ENCODE measurements at places on chromosomes 7 and 10.

DNA sequence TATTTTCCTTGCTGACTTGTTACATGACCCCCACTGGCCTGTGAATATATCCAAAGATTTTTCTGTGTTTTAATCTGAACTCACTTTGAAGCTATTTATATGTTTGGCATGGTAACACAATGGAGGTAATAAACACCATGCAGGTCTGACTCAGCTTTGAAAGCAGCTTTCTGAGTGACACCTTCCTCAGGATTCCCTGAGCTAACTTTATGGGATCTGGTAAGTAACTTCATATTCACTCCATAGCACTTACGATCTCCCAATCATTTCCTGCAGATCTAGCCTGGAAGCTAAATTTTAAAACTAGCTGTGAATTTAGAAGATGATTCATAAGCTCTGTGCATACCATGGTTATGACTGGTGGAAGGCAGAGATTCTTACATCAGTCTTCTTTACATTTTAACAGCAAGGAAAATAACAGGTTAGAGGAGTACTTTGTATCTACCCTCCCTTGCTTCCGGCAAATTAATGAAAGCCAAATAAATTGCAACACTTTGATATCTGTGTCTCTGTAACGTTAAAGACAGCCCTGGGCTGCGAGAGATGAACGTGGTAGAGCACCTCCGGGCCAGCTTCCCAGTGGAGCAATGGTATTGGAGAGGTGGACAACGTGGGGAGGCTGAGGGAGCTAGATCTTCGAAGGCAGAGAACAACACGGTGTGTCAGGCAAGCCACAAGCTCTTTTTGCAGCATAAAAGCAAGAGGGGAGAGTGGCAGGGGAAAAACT, 170.2 kb upstream of the KLF14 start:
- no peak for DNase-seq

GRCh38 chr10:109913306-109913892, 9.9 kb downstream of the XPNPEP1 start:
- DNase-seq = no peak

- DNase-seq = no peak
Measured at GRCh38 chr10:121265360-121266123, 332.7 kb downstream of the FGFR2 start.

- no peak for DNase-seq
Measured at GRCh38 chr10:49484486-49485235, 54.3 kb downstream of the ERCC6 start.

DNA sequence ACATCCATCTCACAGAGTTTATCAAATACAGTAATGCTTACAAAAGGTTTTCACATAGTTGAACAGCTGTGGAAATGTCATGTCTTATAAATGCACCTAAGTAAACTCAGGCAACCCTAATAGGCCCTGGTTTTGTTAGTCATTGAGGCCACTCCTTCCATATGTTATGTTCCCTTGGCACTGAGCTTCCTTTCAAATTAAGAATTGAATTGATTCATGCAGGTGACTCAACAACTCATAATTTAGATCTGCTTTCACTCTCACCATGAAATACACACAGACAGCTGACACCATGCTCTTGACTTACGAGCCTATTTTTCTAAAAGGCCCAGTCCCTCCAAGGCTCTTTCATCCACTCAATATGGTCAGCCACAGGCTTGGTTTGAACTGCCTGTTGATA, 476.9 kb downstream of the KCNMA1 start:
- no peak for DNase-seq

GRCh38 chr7:42876182-42877068, 35.4 kb downstream of the C7orf25 start:
- peak; percentile 49 for DNase-seq
